GM23338 (cell line): ENCODE measurements at places on chromosomes 5 and 9.

- peak; percentile 71 for DNase-seq
Measured at GRCh38 chr5:31855134-31856040, 216.5 kb downstream of the PDZD2 start.

- no peak for DNase-seq
Measured at GRCh38 chr5:180171568-180172094, 37.4 kb downstream of the RASGEF1C start.

- DNase-seq = no peak
Measured at GRCh38 chr5:131973089-131973712, 27.7 kb upstream of the MEIKIN start.

- DNase-seq = no peak
Measured at GRCh38 chr5:16557477-16557876, 59.3 kb downstream of the RETREG1 start.

DNA sequence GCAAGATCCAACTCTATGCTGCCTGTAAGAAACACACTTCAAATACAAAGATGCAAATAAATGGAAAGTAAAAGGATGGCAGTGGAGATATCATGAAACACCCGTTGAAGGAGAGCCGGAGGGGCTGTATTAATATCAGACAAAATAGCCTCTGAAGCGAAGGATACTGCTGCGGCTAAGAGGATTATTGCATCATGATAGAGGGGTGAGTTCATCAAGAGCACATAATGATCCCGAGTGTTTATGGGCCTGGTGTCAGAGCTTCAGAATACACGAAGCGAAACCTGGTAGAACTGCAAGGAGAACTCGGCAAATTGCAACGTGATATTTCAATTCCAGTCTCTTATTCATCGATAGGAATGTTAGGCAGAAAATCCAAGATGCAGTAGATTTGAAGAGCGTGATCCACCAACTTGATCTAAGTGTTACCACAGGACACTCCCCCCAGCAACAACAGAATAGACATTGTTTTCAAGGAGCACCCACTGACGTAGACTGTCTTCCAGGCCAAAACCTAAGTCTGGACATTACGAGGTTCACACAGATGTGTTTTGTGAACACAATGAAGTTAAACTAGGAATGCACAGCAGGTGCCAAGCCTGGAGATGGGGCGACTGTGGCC lies 27.7 kb upstream of the QSOX2 start:
- no peak for DNase-seq

DNA sequence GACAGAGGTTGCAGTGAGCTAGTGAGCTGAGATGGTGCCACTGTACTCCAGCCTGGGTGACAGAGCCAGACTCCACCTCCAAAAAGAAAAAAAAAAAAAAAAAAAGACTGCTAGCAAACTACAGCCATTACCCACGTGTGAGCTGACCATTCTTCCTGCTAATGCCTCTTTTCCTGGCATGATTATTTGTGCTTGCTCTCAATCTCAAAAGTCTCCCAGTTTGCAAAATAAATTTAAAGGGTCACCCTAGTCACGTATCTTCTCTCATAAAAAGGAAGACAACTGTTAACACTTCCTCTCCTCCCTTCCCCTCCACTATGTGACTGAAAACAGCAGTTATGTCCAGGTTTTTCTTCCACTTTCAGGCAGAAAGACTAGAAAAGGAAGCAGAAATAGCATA lies 37.2 kb downstream of the TRIM36 start:
- no peak for DNase-seq

DNA sequence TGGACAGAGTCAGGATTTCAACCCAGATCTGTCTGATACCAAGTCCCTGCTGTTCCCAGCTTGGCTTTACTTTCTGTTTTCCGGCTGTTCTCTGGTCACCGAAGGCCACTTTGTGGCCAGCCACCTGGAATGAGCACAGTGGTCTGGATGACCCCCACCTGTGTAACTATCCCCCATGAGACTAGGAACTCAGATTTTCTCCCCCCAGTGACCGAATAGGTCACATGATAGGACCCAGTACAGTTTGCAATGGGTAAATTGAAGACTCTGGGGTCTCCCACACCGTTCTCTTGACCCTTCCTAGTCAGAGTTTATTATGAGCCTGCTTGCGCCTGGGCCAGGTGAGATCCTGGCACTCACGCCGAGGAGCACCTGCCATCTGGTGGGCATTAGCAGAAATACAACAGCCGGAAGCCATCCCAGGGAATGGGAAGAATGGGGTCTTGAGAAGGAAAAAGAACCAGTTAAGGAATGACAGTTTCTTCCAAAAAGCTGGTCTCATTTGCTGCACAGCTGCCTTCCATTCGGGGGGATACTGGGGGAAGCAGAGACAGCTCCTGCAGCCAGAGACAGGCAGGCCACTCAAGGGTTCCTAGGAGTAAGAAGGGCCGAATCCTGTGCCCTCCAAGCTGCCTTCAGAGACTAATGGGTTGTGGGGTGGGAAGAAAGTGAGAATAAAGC lies 7.1 kb downstream of the PHYHD1 start:
- DNase-seq = peak; percentile 88
